Epithelial cell of alveolus of lung (primary cell): ENCODE measurements at places on chromosomes 4 and X. TPM values are rescaled to one million over a fixed set of nuclear protein-coding genes. Genes with fewer than 3 reads are reported as not detected.

The RENBP gene
- total RNA-seq, result 0.52 and 3.3 TPM in 2 replicates

The SOWAHB gene
- total RNA-seq, result 0.13 TPM in 1 of 2 replicates, not detected in the other

The DNAAF6 gene
- total RNA-seq, result not detected in 2 replicates

The BMP3 gene
- total RNA-seq, result 0.08 TPM in 1 of 2 replicates, not detected in the other

The SSX1 gene
- not detected in 2 replicates for total RNA-seq
